CD4-positive, alpha-beta T cell treated with Interleukin-15 for 1 hour (primary cell): ENCODE measurements at places on chromosomes 1 and 21.

- no peak for DNase-seq
Observed at GRCh38 chr1:29811247-29811646, 574.9 kb downstream of the PTPRU start.

DNA sequence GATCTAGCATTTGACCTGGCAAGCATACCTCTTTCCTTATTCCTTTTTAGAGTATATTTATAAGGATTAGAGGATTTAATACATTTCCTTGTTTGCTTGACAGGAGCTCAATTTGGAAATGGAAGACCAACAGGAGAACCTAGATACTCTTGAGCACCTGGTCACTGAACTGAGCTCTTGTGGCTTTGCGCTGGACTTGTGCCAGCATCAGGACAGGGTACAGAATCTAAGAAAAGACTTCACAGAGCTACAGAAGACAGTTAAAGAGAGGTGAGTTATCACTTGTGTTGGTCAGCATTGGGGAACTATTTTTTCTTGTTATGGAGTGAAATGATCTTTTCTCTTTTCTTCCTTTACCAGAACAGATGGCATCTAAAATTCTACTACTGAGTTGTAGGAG lies 123.4 kb upstream of the BMP8A start:
- DNase-seq = no peak

DNA sequence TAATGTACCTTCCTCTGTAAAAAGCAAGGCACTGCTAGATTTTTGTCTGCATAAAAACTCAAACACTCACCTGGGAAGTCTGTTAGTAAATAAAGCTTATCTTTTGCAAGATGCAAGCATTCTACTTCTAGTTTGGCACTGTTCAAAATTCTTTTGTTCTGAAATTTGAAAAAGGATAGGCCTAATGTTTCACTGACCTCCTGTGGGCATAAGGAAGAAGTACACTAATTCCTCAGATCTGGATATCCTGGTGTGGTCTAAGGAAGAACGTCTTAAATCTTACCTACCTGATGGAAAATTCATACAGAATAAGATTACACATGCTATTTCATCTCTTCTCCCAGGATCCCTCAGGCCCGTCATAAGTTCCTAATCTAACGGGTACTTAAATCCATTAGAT lies 93.5 kb upstream of the CAMK1G start:
- DNase-seq = no peak

- DNase-seq = no peak
Observed at GRCh38 chr1:24949331-24949881, 19.3 kb upstream of the RUNX3 start.

GRCh38 chr1:248906753-248907661 lies 972 bp downstream of the PGBD2 start:
- no peak for DNase-seq

DNA sequence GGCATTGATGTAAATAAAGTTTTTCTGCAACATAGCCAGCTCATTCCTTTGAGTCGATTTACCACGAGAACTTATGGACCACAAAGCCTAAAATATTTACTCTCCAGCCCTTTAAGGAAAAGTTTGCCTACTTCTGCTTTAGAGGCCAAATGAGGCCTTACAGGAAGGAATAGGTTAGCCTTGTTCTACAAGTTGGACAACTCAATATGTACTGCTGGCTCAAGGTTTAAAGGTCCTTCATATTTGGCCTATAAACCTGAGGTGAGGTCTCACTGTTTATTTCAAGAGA lies 144.5 kb upstream of the DNAH14 start:
- DNase-seq = no peak

GRCh38 chr1:53559854-53560580 lies 100.8 kb downstream of the DMRTB1 start:
- no peak for DNase-seq

DNA sequence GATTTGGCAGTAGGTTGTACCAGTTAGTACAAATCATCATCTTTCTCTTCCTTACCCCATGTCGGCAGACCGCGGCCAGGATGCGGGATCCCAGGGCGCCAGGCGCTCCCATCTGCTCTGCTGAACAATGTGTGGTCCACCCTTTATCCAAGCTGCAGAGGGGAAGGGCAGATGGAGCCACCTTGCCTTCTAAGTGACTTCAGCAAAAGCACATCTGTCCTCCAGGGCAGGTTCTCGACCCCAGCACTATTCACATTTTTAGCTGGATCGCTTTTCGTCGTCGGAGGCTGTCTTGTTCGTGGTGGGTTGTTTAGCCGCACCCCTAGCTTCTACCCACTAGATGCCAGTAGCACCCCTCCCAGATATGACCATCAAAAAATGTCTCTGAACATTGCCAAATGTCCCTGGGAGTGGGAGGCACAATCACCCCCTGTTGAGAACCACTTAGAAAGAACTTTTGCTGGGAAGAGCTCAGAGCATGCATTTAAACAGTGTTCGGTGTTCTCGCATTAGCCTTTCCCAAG lies 58.1 kb upstream of the SIM2 start:
- no peak for DNase-seq

GRCh38 chr1:53198241-53198651 lies 1.6 kb downstream of the CPT2 start:
- no peak for DNase-seq

- no peak for DNase-seq
Observed at GRCh38 chr1:111032295-111032897, 68.7 kb upstream of the LRIF1 start.

DNA sequence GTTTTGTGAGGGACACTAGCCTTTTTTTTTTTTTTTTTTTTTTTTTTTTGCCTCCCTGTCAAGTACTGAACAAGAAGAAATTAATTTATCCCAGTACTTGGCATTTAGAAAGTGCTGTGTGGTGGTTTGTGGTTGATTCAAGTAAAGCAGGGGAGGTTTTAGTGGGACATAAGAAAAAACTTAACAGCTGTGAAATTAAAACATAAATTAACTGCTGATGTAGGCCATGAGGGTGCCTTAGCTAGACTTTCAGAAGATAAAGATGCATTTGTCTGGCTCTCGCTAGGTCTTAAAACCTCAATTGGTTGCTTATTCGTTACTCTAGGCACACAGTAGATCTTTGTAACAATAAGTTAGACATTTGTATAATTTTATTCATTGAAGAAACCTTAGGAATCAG lies 52.3 kb downstream of the SPATA46 start:
- no peak for DNase-seq

DNA sequence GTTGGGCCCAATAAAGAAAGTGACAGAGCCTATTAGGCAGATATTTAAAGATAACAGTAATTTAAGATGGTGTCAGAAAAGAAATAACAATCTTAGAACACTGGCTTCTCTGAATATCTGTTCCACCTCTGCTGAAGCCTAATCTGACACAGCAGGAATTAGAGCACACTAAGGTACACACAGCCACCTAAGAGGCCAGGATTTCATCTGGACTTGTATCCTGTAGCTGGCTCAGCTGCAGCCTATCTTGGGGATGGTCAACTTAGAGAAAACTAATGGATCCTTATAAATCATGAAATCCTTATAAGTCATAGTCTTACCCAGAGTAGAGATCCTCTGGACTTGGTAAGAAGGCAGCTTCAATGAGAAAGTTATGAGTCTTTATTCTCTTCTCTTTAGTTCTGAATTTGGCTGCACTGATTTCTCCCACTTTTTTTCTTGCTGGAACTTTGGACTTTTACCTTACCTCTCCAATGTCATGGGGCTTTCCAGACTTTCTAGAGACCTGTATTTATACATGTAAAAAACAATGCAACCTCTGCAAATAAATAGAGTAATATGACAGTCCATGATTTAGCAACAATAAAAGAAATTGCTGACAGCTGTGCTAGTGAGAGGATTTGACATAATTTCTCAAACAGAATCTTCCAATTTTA lies at the start of gene GBP7:
TSS of gene GBP7 (minus strand) at position 403 of the 656 bp plus-strand sequence. CDS start 4,068 bp downstream, outside the sequence.
- DNase-seq = no peak

DNA sequence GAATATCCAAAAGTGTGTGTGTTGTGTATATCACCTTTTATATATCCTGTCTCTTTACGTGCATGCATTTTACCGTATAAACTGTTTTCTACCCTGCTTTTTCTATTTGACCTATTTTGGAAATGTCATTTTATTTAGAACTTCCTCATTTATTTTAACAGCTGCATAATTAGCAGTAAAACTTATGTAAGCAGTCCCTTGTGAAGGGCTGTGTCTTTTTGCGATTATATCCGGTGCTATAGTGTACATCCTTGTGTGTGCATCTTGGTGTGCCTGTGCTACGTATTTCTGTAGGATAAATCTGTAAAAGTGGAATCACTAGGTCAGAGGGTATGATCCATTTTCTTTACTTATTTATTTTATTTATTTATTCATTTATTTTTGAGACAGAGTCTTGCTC lies 7.2 kb downstream of the LGALS8 start:
- no peak for DNase-seq

GRCh38 chr1:1760715-1761114 lies 17.6 kb downstream of the NADK start:
- DNase-seq = no peak

- no peak for DNase-seq
Observed at GRCh38 chr21:16597753-16598152, 868.0 kb downstream of the USP25 start.

GRCh38 chr1:57400048-57400447 lies 23.8 kb downstream of the DAB1 start:
- no peak for DNase-seq

- no peak for DNase-seq
Observed at GRCh38 chr1:230778916-230779590, 31.9 kb downstream of the CAPN9 start.

DNA sequence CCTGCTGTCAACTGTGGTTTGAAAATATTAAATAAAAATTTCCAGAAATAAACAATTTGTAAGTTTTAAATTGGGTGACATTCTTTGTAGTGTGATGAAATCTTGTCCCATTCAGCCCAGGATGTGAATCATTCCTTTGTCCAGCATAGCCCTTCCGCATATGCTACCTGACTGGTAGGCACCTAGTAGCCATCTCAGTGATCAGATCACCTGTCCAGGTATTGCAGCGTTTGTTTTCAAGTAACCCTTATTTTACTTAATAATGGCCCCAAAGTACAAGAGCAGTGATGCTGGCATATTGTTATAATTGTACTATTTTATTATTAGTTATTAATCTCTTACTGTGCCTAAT lies 351.6 kb upstream of the B3GALT2 start:
- DNase-seq = no peak

DNA sequence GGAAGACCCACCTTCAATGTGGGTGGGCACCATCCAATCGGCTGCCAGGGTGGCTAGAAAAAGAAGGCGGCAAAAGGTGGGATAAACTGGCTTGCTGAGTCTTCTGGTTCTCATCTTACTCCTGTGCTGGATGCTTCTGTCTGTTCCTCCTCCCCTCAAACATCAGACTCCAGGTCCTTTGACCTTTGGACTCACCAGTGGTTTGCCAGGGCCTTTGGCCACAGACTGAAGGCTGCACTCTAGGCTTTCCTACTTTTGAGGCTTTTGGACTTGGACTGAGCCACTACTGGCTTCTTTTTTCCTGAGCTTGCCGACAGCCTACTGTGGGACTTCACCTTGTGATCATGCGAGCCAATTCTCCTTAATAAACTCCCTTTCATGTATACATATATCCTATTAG lies 55.9 kb downstream of the VCAM1 start:
- DNase-seq = no peak

GRCh38 chr1:193905288-193906085 lies 719.1 kb upstream of the B3GALT2 start:
- no peak for DNase-seq

- no peak for DNase-seq
Observed at GRCh38 chr1:198929111-198929604, 290.3 kb downstream of the PTPRC start.

GRCh38 chr1:97245682-97246081 lies 524.1 kb downstream of the PTBP2 start:
- DNase-seq = no peak

GRCh38 chr1:6446665-6447015 lies 19.3 kb downstream of the TNFRSF25 start:
- DNase-seq = no peak

DNA sequence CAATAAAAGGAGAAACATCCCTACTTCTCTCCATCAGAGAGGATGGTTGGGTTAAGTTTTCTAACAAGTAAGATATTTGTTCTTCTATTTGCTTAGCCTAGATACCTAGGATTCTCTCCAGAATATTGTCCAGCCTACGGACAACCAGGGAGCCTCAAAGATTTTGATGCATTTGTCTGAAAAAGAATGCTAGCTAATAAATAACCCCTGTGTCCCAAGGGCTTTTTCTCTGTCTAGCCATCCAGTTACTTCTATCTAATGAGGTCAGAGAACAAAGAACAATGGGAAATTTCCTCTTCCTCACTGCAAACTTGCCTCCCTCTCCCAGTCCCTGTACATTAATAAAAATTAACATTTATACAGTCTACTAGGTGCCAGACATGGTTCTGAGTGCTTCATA lies 810 bp downstream of the RGS5 start:
- no peak for DNase-seq

DNA sequence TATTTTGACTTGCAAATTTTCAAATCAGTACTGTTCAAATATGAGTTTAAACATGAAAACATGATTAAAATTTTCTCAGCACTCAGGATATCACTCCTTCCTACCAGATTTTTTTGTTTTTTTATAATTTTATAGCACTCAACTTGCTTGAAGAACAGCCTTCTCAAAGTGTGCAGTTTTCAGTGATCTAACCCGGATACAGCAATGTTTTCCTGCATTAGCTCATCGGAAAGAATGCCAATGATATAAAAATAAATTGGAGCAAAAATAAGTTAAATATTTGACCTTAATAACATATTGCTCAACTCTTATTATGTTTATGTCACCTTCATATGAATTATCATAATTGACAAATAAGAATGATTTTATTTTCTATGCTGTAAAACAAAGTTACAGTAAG lies 766.8 kb downstream of the USP25 start:
- no peak for DNase-seq

DNA sequence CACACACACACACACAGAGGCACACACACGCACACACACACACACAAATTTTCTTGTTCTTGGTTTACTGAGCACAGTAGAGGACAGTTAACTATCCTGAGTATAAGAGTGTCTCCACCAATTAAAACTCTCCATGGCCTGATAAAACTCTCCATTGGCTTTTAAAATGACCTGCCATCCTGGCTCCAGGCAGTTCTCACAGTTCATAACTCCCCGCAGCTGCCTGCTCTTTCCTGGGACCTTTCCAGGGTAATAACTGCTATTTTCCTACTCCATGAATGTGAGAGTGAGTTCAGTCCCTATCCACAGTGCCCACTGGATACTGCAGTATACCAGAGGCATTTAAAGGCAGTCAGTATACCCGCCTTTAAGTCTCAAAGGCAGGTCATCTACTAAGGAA lies 351.5 kb downstream of the PLPP3 start:
- no peak for DNase-seq

GRCh38 chr1:159949981-159950381 lies 4.1 kb downstream of the SLAMF9 start:
- no peak for DNase-seq
